ENCODE measurements at places on chromosomes 3 and 15.

DNA sequence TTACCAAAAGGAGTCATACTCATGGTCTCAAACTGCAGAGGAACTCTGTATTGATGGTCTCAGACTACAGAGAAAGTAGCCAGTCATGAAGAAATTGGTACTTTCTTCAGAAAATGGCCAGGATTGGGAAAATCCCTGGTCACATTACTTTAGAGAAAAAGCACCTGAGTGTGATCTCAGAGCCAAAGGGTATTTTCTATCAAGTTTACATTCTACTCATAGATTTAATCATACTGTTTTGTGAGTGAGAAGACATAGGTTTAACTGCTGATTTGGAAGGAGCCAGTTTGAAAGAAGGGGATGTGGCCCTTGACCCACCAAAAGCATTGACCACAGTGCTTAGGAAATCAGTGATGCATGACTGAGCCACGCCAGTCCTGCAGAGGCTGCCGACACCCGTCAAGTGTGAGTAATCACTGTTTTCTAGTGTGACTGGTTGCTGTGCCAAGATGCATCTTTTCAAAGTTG is 203.6 kb downstream of the AKAP13 start:
- DNase-seq = no peak

DNA sequence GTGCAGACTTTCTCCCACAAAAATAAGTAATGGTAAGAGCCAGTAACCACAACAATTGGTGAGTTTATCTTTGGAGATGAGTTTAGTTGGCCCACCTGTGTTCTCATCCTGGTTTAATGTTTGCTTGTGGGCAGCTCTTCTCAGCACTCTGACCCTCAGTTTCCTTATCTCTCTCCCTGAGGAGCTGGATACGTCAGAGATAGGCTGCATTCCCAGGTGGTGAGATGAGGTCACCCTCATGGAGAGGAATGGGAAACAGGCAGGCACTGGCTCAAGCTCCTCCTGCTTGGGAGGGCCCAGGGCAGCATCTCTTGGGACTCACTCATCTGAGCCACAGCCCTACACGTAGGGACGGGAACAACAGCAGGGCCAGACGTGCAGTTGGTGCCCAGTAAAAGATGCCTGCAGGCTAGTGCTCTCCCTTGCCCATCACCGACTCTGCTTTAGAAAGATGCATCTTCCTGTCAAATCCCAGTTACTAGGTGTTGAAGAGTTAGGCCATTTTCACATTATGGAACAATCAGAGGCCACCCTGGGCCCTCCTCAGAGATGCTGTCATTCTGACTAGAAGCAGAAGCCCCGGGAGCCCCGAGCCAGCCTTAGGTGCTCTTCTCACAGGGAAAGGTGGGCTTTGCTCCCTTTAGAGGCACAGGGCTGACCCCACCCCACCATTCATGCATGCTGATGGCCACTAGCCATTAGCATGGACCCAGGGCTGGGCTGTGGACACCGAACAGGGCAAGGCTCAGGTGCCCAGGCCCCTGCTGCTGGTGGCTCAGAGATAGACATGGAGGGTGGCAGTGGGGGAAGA is 59.7 kb downstream of the GRIP2 start:
- no peak for DNase-seq

DNA sequence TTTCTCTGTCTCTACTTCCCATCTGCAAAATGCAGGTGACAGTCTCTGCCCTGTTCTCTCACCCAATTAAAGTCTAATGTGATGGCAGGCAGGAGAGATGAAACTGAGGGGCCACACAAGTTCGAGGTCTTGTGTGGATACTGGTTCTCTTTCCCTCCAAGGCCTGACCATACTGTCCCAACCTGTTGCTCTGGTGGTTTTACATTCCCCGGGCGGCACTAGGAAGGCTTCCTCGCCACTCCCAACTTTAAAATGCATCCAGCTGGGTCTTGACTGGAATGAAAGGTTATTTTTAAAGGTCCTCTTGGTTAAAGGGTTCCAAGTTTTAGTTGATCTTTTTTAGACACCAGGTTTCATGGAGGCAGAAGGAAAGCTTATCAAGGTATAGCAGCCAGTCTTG is 37.2 kb downstream of the WHAMM start:
- no peak for DNase-seq

- DNase-seq = no peak
Observed at GRCh38 chr15:73935547-73935946, 9.3 kb downstream of the LOXL1 start.

DNA sequence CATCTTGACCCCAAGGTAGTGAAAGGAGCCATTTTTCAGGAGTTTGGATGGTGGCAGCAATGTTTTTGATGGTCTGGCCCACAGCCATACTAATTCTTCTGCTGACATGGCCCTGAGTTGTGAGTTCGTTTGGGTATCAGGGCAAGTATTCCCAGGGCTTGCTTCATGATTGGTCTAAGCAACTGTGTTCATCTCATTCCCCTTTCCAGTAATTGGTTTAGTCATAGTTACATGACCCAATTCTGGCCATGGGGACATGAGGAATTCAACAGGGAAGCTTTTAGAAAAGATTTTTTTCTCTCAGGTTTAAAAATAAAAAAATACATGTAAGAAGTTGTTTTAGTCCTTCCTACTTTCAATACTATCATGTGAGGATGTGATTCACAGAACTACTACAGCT is 150.5 kb upstream of the NPHP3 start:
- DNase-seq = no peak

DNA sequence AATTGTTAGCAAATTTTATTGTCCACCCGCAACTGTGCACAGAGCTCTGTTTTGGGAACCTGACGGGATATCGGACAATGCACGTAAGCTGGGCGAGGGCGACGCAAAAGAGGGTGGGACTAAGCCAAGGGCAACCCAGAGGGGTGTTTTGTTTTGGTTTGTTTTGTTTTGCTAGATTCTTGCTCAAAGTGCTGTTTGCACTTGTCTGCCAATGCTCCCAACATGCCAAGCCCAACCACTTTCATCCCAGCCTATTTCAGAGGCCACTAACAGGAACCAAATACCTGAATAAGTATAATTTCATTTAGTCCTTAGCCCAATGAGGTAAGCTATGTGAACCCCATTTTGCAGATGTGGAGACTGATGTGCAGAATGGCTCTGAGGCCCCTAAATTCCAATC is 9.7 kb upstream of the CMTM7 start:
- DNase-seq = no peak

DNA sequence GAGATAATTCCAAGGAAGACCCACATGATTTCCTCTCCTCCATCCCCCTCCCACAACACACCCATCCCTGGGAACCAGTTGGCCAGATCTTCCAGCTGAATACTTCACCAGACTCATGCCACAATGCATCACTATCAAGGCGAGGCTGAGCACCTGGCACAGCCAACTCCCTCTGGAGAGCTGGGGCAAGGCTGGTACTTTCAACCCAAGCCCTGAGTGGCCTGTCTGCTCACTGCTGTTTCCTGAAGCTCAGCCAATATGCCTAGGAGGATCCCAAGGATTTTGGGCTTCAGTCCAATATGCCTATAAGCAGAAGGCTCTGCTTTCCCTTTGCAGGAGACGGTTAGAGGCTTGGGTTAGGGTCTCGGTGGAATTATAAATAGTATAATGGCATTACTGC is 90.9 kb upstream of the NEO1 start:
- DNase-seq = no peak

DNA sequence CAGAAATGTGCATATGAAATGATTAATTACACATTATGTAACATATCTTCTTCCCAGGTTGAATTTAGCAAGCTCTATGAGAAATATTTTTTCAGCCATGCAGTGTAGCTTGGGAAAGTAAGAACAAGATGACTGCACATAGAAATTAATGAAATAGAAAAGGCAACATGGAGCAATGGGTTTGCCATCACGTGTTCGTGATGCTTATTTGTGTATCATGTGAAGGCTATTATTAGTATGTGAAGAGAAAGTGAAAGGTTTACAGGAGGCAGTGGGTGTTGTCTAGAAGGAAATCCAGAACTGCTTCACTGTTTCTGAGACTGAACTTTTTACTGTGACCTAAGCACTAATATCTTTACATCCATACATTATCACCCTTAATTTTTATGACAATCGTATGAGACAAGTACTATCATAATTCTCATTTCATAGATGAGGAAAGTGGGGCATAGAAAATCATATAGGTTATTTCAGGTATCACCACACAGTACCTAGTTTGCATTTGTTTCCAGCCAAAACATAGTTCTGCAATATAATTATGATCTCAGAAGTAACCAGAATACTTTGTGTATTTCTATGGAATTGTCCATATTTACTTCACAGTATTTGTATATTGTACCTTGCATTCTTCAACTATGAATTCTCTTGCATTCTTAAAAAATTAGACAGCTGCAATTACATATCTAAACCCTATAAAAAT is 14.9 kb downstream of the SERPINI1 start:
- no peak for DNase-seq

- DNase-seq = no peak
Observed at GRCh38 chr3:134535186-134535970, 49.5 kb downstream of the CEP63 start.

DNA sequence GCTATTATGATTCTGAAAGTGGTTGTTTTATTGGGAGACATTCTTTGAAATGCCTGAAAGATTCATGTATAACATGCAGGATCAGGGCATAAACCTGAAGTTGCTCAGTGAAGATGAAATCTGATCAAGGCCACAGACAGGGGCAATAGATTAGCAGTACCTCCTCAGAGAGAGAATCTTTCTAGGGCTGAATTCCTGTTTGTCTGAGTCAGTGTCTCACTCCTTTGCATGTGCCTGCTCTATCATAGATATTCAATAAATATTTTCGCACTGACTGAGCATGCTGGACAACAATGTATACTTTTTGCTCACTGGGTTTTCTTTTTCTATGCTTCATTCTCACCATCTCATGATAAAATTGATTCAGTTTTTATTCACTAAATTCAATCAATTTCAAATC is 49.8 kb upstream of the PFN2 start:
- no peak for DNase-seq

GRCh38 chr15:96345560-96346399 is 15.3 kb downstream of the NR2F2 start:
- peak; percentile 76 for DNase-seq

GRCh38 chr3:55912880-55913279 is 425.8 kb upstream of the WNT5A start:
- no peak for DNase-seq

- peak; percentile 5 for DNase-seq
Observed at GRCh38 chr15:51706291-51706690, 25.0 kb downstream of the SCG3 start.

DNA sequence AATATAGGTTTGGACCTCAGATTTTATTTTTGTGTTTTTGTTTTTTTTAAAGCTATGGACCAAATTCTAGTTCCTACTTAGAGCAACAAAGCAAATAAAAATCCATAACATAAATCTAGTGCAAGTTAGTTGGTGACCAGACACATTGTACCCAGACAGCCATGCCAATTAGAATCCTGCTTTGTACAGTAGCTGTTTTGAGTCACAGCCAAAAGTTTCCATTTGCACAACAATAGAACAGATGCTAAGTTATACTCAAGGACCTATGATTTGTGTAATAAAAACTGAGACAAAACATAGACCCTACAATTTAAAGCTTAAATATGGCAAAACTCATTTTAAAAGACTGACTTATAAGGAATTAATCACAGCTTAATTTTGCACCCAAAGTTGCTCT is 513.1 kb upstream of the CBLB start:
- no peak for DNase-seq

- DNase-seq = no peak
Observed at GRCh38 chr3:1197051-1197450, 104.2 kb downstream of the CNTN6 start.

DNA sequence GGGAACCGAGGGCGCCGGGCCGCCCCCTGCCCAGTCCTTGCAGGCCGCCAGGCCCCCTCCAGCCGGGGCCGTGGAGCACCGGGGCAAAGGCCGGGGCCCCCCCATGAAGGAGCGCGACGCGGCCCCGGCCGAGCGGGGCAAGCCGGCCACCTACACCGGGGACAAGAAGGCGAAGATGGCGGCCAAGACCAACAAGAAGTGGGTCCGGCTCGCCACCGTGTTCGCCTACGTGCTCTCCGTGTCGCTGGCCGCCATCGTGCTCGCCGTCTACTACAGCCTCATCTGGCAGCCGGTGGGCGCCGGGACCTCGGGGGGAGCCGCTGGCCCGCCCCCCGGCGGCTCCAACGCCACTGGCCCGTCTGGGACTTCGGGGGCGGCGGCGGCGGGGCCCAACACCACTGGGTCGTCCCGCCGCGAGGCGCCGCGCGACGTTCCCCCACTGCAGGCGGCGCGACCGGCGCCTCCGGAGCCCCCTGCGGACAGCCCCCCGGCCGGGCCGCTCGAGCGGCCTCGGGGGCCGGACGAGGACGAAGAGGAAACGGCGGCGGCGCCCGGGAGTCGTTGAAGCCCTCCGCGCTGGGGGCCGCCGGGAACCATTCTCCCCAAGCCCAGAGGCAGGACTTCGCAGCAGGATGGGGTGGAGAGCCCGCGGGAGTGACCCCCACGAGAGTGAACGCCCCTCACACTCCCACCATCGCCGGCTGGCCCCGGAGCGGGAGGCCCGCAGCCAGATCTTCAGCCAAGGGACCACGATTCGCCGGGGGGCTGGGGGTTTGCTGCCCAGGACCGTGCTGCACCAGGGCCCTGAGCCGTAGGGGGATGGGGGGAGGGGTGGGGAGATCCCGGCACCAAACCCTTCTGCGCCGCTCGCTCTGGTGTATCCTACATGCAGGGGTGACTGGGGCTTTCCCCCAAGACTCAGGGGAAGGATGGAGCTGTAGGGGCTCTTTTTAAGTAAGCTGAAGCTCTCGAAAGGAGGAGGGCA is 753 bp downstream of the INAFM2 start:
- no peak for DNase-seq

DNA sequence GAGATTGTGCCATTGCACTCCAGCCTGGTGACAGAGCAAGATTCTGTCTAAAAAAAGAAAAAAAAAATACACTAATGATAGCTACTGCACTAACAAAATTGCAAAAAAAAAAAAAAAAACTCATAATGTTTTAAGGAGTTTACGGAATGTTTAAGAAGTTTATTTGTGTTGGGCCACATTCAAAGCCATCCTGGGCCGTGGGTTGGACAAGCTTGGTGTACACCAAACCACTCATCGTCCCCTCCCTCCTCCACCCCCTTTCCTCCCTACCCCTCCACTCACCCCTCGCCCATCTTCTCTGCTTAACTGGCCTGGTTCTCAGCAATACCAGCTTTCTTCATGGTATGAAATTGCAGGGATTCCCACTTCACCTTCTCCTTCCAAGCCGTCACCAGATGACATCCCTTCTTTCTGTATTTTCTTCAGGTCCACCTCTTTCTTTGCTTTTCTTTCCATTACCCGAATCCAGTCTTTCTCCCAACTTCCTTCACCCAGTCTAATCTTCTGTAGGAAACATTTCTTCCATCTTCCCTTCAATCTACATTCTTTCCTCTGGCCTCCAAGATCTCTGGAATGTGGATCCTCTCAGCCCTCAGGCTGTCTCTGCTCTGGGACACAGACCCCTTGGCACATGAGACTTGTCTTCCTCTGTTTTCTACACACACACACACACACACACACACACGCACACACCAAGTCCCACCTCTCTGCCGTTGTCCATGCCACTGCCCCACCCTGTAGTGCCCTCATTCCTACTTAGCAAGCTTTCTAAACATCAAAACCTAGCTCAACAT is 3.5 kb upstream of the MESP1 start:
- peak; percentile 3 for DNase-seq

Data from fibroblast of the conjunctiva (primary cell).